ENCODE measurements at places on chromosomes 13 and 19. TPM values are rescaled to one million over a fixed set of nuclear protein-coding genes. Genes with fewer than 3 reads are reported as not detected.

The PCDH9 gene
- 6.5 TPM for total RNA-seq

The KIR3DL1 gene
- not detected for total RNA-seq

The ZNF20 gene
- 3.2 TPM for total RNA-seq

The BORA gene
- total RNA-seq, result 1.3 TPM

The GTF2F2 gene
- total RNA-seq, result 19.2 TPM

DNA sequence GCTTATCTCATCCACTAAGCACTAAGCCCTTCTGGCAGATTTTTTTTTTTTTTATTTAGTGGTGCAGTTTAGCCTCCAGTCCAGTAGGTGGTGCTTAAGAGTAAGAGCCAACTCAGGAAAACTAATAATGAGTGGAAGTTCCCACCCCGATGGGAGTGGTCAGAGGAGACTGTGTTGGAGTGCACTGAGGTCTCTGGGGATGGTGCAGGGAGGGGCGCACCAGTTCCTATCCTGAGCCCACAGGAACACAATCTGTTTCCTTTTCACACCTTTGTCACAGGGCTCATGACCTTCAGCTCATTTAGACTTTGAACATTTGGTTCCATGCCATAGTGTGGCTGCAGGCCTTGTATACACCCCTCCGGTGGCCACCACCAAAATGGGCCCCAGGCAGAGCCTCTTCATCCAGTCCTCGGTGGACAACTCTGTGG lies 367.4 kb downstream of the SPRY2 start:
- DNase-seq, result no peak
- H3K4me1 ChIP-seq, result no peaks in the 10 kb centered on the region
- no peaks in the 10 kb centered on the region for H3K36me3 ChIP-seq

DNA sequence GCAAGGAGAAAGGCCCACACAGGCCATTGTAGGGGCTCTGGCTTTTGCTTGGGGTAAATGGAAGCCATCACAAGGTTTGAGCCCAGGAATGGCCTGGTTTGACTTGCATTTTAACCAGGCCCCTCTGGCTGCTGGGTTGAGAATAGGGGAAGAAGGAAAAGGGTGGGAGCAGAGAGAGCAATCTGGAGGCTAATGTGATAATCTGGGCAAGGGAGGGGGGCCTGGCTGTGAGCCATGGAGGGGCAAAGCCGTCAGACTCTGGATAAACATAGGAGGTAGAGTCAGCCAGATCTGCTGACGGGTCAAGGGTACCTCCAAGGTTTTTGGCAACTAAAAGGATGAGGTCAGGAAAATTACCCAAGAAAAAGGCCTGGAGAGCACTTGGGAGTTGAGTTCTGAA lies 41.6 kb downstream of the RFX2 start:
- H3K27me3 ChIP-seq, result no peaks in the 10 kb centered on the region
- DNase-seq, result no peak
- H3K4me3 ChIP-seq, result no peak overlapping the region
- H3K36me3 ChIP-seq, result no peaks in the 10 kb centered on the region

GRCh38 chr13:45670189-45670885 lies 31.8 kb upstream of the CBY2 start:
- no peak overlapping the region for H3K27ac ChIP-seq
- H3K36me3 ChIP-seq, result no peaks in the 10 kb centered on the region
- H3K4me3 ChIP-seq, result no peak overlapping the region
- DNase-seq, result no peak
- H3K4me1 ChIP-seq, result no peaks in the 10 kb centered on the region
- H3K27me3 ChIP-seq, result no peaks in the 10 kb centered on the region

GRCh38 chr19:52331757-52332156 lies 4.3 kb upstream of the ZNF610 start:
- no peaks in the 10 kb centered on the region for H3K36me3 ChIP-seq
- no peak for DNase-seq
- no peaks in the 10 kb centered on the region for H3K4me1 ChIP-seq
- no peak overlapping the region for H3K4me3 ChIP-seq
- no peak overlapping the region for H3K27ac ChIP-seq

DNA sequence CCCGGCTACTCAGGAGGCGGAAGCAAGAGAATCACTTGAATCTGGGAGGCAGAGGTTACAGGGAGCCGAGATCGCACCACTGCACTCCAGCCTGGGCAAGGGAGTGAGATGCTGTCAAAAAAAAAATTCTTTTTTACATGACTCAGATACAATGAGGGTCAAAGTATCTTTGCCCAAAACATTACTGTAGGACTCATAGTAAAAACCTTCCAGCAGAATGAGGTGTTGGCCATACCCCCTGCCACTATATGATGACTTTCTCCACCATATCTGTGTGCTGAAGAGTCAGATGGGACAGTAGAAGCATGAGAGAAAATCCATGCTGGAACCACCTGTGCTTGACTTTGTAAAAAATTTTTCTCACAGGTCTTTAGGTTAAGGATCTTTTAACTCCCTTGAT lies 86.7 kb downstream of the COL4A2 start:
- H3K27ac ChIP-seq, result no peak overlapping the region

GRCh38 chr19:5718579-5719273 lies 1.2 kb downstream of the LONP1 start:
- H3K27me3 ChIP-seq, result no peaks in the 10 kb centered on the region
- H3K27ac ChIP-seq, result no peak overlapping the region
- no peaks in the 10 kb centered on the region for H3K36me3 ChIP-seq
- peaks cover 7% of the 10 kb centered on the region for H3K4me1 ChIP-seq
- peak overlapping the region; percentile 70 for H3K4me3 ChIP-seq

- H3K4me1 ChIP-seq, result no peaks in the 10 kb centered on the region
- no peak overlapping the region for H3K27ac ChIP-seq
- no peak for DNase-seq
- H3K27me3 ChIP-seq, result no peaks in the 10 kb centered on the region
- H3K4me3 ChIP-seq, result no peak overlapping the region
Observed at GRCh38 chr13:109665240-109665639, 121.1 kb downstream of the IRS2 start.

DNA sequence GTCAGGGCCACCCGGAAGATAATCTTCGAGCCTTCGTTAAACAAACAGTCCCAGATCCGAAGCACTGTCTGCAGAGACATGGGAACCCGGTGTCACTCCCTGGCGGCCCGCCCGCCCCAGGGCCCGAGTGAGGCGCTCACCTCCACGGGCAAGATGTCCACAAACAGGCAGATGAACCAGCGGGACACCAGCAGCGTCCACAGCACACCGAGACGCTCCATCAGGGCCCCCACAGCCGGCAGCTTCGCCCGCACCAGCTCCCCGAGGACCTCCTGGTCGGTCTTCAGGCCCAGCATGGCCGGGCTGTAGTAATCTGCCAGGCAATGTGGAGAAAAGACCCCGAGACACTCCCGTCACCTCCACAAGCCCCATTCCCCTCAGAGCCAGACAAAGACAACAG lies 28.7 kb downstream of the LAMP1 start:
- no peak for DNase-seq
- no peaks in the 10 kb centered on the region for H3K36me3 ChIP-seq
- no peaks in the 10 kb centered on the region for H3K27me3 ChIP-seq
- H3K4me3 ChIP-seq, result no peak overlapping the region
- no peaks in the 10 kb centered on the region for H3K4me1 ChIP-seq

Data from ovary (tissue), 10 donors.